ENCODE measurements at places on chromosomes 2 and 18.

DNA sequence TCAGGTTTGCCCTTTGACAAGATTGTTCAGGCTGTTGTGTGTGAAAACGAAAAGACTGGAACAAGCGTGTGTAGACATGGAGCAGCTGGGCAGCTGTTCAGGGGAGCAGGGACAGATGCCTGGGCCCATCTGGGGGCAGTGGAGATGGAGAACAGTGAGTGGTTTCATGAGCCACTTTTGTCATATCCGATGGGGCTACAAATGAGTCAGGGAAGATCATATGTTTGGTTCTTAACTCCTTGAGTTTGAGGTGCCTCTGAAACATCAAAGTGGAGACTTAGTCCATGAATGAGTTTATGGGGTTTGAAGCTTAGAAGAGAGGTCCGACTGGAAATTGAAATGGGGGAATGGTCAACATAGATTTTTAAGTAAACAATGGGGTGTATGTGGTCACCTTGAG is 9.3 kb upstream of the PLB1 start:
- DNase-seq, result no peak

GRCh38 chr2:118861731-118862130 is 14.3 kb upstream of the EN1 start:
- DNase-seq, result no peak

DNA sequence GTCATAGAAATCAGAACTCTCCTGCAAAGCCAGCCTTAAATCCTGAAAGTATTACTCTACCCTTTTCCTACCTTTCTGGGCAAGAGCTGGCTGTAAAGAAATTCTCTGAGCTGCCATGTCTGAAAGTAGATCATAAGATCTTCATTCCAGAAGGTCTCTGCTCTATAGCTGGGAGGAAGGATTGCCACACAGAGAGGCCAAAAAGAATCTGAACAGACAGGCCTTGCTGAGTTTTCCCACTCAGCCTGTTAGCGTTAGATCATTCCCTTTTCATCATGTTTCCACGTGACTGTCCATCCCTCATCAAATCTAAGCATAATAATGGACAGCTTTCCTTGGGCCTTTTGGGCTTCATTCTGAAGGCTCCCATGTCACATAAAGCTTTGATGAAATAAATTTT is 43.2 kb upstream of the FHL2 start:
- no peak for DNase-seq

DNA sequence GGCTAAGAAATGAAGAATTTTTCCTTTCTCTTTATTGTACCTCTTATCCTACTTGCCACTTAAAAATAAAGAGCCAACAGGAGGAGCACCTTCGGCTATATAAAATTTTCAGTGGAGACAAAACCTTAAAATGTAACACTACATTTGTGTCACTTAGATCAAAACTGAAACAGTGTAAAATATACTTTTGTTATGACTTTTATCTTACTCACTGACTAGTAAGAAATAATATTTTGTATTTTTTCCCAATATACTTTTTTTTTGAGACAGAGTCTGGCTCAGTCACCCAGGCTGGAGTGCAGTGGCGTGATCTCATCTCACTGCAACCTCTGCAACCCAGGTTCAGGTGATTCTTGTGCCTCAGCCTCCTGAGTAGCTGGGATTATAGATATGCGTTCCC is 28.3 kb downstream of the KCNJ13 start:
- no peak for DNase-seq

- DNase-seq, result no peak
Measured at GRCh38 chr2:174122185-174122584, 126.1 kb downstream of the OLA1 start.

- no peak for DNase-seq
Measured at GRCh38 chr18:32769586-32770053, 3.2 kb downstream of the KLHL14 start.

- DNase-seq, result peak; percentile 56
Measured at GRCh38 chr18:62420513-62421209, 95.6 kb downstream of the TNFRSF11A start.

GRCh38 chr2:169080250-169081069 is 11.1 kb downstream of the DHRS9 start:
- DNase-seq, result no peak

- DNase-seq, result no peak
Measured at GRCh38 chr18:1488394-1488793, 583.7 kb downstream of the ADCYAP1 start.

DNA sequence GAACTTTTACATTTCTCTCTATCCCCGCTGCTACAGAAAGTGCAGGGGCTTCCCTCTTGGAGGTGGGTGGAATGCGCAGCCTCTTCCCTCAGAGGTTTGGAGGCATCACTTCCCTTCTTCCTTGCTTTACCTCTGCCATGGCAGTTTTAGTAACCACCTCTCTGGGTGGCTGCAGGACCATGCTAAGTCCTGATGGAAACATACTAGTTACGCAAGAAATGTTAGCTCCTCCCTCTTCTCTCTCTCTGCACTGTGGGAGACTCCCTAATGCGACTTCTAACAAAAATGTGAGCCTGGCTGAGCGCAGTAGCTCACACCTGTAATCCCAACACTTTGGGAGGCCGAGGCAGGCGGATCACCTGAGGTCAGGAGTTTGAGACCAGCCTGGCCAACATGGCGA is 116.8 kb upstream of the RAB6C start:
- DNase-seq, result no peak

- no peak for DNase-seq
Measured at GRCh38 chr2:201830666-201831065, 24.3 kb downstream of the CDK15 start.

- DNase-seq, result no peak
Measured at GRCh38 chr18:24837066-24837465, 376.6 kb downstream of the HRH4 start.

DNA sequence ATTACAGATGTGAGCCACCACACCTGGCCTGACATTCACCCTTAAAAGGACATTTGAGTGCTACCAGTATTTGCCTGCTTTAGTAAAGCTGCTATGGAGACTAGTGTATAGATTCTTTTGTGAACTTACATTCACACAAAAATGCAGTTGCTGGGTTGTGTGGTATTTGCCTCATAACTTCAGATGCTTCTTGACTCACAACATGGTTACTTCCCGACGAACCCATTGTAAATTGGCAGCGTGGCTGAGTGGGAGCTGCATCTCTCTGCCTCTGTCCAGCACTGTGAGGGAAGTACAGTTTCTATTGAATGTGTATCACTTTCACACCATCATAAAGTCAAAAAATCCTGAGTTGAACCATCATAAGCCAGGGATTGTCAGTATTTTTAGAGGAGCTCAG is 56.9 kb downstream of the RRM2 start:
- DNase-seq, result no peak

GRCh38 chr18:80194874-80195570 is 52.3 kb downstream of the PARD6G start:
- no peak for DNase-seq

GRCh38 chr2:107685421-107685986 is 141.2 kb upstream of the RGPD4 start:
- DNase-seq, result no peak

GRCh38 chr2:144030791-144031190 is 489.1 kb downstream of the ZEB2 start:
- DNase-seq, result no peak

All from activated CD4-positive, CD25-positive, alpha-beta regulatory T cell (primary cell).